ENCODE measurements at places on chromosomes 11 and 22.

- DNase-seq, result no peak
These were observed 1.3 kb downstream of the TOLLIP start for GRCh38 chr11:1307998-1308742.

DNA sequence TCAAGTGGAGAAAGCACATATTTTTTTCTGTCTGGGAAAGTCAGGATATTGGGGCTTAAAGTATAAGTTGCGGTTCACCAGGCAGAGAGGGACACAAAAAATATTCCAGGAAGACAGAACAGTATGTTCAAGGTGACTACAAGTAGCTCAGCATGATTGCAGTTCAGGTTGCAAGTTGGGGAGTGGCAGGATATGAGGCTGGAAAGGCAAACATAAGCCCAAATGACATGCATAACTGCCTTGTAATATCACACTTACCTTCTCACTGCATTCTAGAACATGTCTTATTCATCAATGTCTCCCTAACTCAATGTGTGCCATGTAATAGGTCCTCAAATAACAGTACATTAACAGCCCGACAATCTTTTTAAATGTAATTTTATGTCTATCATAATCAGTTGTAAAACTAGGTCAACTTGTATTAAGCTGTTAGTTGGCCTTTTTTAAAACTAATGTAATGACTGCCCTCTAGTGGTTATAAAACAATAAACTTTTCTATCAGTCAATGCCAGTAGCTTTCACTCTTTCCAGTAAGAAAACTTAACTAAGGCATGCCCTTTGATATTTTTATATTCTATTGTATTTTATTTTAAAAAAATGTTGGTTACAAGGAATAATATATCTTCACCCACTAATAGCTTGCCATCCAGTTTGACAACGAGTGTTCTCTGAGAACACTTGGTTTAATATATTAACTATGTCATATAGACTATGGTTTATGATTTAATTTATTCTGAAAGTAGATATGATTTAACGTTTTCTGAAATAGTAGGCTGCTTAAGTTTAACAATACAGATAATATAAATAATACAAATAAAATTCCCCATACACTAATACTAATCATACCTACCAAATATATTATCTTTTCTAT lies 39.4 kb upstream of the CFAP300 start:
- DNase-seq, result no peak

- no peak for DNase-seq
These were observed 4.4 kb upstream of the WEE1 start for GRCh38 chr11:9568854-9569587.

GRCh38 chr22:45896964-45897538 lies 79.9 kb downstream of the WNT7B start:
- DNase-seq, result no peak

DNA sequence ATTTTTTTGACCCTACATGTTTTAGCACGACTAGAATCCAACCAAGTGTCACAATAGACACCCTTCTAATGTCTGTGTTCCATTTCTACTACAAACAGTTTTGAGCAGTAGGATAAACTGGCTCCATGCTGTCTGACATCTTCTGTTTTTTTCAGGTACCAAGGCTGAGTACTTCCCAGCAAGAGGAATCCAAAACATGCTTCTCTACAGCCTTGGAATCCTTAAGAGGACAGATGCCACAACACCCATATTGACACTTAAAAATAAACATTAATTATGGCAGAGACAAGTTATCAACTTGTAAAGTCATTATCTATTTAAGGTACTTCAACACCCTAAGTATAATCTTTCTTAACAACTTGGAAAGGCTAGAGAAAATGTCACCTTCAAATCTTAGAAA lies 54.2 kb downstream of the LGR4 start:
- no peak for DNase-seq
